MCF 10A (cell line): ENCODE measurements at places on chromosomes 11 and 22. TPM values are rescaled to one million over a fixed set of nuclear protein-coding genes. Genes with fewer than 3 reads are reported as not detected.

DNA sequence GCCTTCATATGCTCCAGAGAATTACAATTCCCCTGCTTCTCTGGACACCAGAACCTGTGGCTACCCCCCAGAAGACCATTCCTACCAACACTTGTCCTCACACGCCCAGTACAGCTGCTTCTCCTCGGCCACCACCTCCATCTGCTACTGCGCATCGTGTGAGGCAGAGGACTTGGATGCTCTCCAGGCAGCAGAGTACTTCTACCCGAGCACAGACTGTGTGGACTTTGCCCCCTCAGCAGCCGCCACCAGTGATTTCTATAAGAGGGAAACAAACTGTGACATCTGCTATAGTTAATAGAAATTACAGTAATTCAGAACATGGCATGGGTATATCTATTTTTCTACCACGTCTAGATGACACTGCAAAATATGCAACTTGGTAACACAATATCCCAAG is 9.8 kb downstream of the POU2AF3 start:
- H3K27ac ChIP-seq: no peak overlapping the region
- H3K4me3 ChIP-seq: no peak overlapping the region
- no peaks in the 10 kb centered on the region for H3K36me3 ChIP-seq
- no peak for DNase-seq

KCTD14 gene
- total RNA-seq: 1.5 and 2.2 TPM in 2 replicates

OR10D3 gene
- not detected in 2 replicates for total RNA-seq

MN1 gene
- 3.9 and 5.7 TPM in 2 replicates for total RNA-seq

DNA sequence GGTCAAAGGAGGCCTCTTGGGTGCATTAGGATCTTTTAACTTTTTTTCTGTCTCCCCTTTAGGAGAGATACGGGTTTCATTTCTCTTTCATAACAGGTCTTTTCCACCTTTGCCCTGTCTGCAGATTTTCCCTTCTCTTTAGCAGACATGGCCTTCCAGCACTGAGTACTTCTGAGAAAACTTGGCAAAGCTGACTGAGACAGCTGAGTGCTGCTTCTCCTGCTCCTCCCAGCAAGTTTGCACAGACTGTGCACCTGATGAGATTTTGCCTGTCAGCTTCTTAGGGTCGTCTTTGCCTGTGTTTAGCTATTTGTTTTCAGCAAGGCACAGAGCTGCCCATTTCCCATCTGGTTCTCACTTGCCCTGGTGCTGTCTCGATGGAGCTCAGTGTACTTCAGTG is 87.5 kb upstream of the TBCEL start:
- H3K4me3 ChIP-seq: no peak overlapping the region
- peaks cover 63% of the 10 kb centered on the region for H3K27me3 ChIP-seq
- H3K36me3 ChIP-seq: no peaks in the 10 kb centered on the region
- no peak overlapping the region for H3K27ac ChIP-seq
- DNase-seq: no peak

GRCh38 chr11:134372536-134372935 is 39.5 kb downstream of the B3GAT1 start:
- H3K27me3 ChIP-seq: no peaks in the 10 kb centered on the region
- no peaks in the 10 kb centered on the region for H3K36me3 ChIP-seq
- no peak for DNase-seq
- no peak overlapping the region for H3K4me3 ChIP-seq

GRCh38 chr22:30649430-30650007 is 13.9 kb downstream of the SLC35E4 start:
- peak; percentile 71 for DNase-seq
- no peak overlapping the region for H3K27ac ChIP-seq
- no peaks in the 10 kb centered on the region for H3K4me1 ChIP-seq
- no peaks in the 10 kb centered on the region for H3K27me3 ChIP-seq

GRCh38 chr22:40684728-40685127 is 5.4 kb downstream of the MCHR1 start:
- H3K27me3 ChIP-seq: no peaks in the 10 kb centered on the region
- no peak overlapping the region for H3K4me3 ChIP-seq
- H3K27ac ChIP-seq: no peak overlapping the region
- H3K36me3 ChIP-seq: no peaks in the 10 kb centered on the region
- peaks cover 7% of the 10 kb centered on the region for H3K4me1 ChIP-seq

NAV2 gene
- 116 and 139 TPM in 2 replicates for total RNA-seq

DNA sequence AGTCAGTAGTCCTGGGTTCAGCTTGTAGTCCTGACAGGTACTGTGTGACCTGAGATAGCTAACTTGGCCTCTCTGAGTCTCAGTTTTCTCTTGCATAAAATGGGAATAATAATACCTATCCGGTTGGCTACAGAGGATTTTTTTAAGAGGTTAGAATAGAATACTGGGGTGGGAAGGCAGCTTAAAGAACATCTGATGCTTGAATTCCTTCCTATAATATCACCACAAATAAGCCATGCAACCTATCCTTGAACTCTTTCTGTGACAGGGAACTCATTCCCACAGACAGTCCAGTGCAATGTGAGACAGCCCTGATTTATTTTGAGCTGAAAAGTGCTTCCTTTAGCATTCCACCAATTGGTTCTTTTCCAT is 110.1 kb downstream of the CCDC81 start:
- H3K4me3 ChIP-seq: no peak overlapping the region
- H3K4me1 ChIP-seq: peaks cover 36% of the 10 kb centered on the region
- peaks cover 6% of the 10 kb centered on the region for H3K36me3 ChIP-seq
- H3K27me3 ChIP-seq: no peaks in the 10 kb centered on the region
- H3K27ac ChIP-seq: peak overlapping the region; percentile 39

GRCh38 chr22:29658176-29658575 is 54.7 kb downstream of the NF2 start:
- H3K36me3 ChIP-seq: peaks cover 87% of the 10 kb centered on the region
- H3K4me1 ChIP-seq: no peaks in the 10 kb centered on the region
- H3K4me3 ChIP-seq: no peak overlapping the region
- no peaks in the 10 kb centered on the region for H3K27me3 ChIP-seq
- H3K27ac ChIP-seq: no peak overlapping the region

DNA sequence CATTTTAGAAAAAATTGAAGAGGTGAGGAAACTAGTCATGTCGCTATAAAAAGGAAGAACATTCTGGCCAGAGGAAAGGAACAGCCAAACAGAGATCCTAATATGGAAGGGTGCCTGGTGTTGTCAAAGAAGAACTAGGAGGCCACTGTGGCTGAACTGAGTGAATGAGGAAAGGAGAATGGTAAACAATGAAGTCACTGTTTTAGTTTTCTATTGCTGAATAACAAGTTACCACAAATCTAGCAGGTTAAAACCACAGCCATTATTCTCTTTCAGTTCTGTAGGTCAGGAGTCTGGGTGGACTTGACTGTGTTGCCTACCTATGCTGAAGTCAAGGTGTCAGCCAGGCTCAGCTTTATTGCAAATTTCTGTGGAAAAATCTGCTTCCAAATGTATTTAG is 549.3 kb upstream of the CCDC90B start:
- no peaks in the 10 kb centered on the region for H3K36me3 ChIP-seq
- no peak for DNase-seq
- H3K4me3 ChIP-seq: no peak overlapping the region
- H3K4me1 ChIP-seq: no peaks in the 10 kb centered on the region

GRCh38 chr11:73233692-73234470 is 15.8 kb downstream of the P2RY2 start:
- H3K27me3 ChIP-seq: no peaks in the 10 kb centered on the region
- DNase-seq: no peak
- H3K36me3 ChIP-seq: peaks cover 4% of the 10 kb centered on the region
- H3K27ac ChIP-seq: no peak overlapping the region
- H3K4me1 ChIP-seq: no peaks in the 10 kb centered on the region
- no peak overlapping the region for H3K4me3 ChIP-seq

LUZP2 gene
- total RNA-seq: not detected in 2 replicates

DNA sequence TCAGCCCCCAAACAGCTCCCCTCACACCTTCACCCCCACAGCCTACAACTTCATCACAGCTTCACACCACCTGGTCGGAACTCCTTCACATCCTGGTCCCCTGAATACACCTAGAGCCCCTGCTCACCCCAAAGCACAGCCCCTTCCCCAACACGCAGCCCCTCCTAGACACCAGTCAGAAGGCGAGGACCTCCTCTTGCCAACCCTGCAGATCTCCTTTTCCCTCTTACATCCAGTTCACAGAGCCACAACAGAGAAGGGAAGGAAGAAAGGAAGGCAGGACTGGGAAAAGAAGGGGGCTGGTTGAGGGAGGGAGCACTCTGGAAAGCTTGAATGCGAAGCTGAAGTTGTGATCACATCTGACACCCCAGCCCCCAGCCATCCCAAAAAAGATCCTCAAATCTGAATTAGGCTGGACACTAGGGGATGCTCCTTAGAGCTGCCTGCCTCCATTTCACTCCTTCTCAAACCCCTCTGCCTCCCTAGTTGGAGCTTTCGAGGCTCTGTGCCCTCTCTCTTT is 629 bp downstream of the CCKBR start:
- DNase-seq: no peak
- H3K36me3 ChIP-seq: no peaks in the 10 kb centered on the region
- H3K27ac ChIP-seq: no peak overlapping the region
- peaks cover 1% of the 10 kb centered on the region for H3K27me3 ChIP-seq
- H3K4me3 ChIP-seq: no peak overlapping the region

GSTT2B gene
- total RNA-seq: 15.6 and 22.7 TPM in 2 replicates
